ENCODE measurements at places on chromosomes 1 and 21.
A peak's percentile ranks its signal among the peaks of the same experiment; 100 is the strongest.

DNA sequence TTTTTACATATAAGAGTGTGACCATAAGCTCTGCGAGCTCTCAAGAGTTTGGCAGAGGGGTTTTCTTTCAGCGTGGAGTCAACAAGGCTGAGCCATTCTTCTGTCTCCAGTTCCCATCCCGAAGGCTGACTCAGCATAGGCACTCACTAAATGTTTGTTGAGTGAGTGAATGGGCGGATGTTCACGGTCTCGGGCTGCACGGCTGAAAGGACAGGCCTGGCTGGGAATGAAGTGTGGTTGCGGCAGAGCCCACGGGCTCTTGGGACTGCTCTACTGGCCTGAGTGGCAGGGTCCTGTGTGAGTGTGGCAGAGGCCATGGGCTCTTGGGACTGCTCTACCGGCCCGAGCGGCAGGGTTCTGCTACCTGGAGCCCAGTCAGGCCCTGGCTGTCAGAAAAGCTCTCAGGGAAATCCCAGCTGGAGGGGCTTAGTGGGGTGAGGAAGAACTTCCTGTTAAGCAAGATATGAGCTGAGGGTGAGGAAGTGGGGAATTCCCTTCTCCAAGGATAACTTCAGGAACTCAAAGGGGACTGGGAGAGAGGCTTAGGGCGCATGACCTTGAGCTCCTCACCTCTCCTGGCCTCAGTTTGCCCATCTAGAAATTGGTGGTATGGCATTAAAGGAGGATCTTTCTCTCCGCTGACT is 56.6 kb upstream of the C1orf174 start:
- H3K4me1 ChIP-seq = peaks cover 68% of the 10 kb centered on the region
- H3K27me3 ChIP-seq = peaks cover 18% of the 10 kb centered on the region
- no peak for DNase-seq
- H3K4me3 ChIP-seq = no peak overlapping the region

DNA sequence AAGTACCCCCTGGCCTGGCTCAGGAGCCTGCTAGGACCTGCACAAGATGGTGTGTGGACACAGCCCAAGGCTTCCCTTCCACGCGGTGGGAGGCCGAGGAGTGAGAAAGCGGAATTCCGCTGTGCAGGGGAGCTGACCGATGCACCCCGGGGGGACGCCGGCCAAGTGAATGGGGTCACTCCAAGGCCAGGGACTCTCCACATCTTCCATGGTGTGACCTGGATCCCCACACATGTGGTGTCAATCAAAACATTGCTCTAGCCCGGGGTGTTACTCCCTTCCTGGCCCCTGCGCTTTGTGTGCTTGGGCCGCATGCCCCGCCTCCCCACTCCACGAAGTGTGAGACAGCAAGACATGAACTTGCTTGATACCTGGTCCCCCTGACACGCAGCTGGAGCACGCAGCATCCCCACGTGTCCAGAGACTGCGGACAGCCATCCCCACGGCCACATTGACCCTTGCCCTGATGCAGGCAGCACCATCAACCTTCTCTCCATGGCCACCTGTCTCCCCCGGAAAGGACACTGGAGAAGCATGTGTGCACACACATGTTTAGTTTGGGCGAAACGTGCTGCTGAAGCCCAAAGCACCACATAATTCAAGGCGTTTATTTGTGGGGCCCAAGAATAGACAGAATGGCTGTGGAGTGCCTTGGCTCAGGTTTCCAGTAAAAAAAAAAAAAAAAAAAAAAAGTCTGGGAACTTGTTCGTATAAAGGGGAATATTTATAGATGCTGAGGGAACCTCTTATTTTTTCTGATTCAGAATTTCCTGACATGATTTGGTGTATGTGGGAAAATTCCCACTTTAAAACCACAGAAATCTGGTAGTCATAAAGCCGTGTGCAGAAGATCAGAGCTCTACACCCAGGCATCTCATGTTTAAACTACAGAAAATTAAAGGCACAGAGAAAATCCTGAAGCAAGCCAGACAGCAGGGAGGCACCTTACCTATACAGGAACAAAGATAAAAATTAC is 171.7 kb downstream of the HUNK start:
- H3K4me3 ChIP-seq = no peak overlapping the region
- no peak for DNase-seq
- H3K4me1 ChIP-seq = peaks cover 33% of the 10 kb centered on the region
- H3K27ac ChIP-seq = peak overlapping the region; percentile 70
- peaks cover 4% of the 10 kb centered on the region for H3K27me3 ChIP-seq

DNA sequence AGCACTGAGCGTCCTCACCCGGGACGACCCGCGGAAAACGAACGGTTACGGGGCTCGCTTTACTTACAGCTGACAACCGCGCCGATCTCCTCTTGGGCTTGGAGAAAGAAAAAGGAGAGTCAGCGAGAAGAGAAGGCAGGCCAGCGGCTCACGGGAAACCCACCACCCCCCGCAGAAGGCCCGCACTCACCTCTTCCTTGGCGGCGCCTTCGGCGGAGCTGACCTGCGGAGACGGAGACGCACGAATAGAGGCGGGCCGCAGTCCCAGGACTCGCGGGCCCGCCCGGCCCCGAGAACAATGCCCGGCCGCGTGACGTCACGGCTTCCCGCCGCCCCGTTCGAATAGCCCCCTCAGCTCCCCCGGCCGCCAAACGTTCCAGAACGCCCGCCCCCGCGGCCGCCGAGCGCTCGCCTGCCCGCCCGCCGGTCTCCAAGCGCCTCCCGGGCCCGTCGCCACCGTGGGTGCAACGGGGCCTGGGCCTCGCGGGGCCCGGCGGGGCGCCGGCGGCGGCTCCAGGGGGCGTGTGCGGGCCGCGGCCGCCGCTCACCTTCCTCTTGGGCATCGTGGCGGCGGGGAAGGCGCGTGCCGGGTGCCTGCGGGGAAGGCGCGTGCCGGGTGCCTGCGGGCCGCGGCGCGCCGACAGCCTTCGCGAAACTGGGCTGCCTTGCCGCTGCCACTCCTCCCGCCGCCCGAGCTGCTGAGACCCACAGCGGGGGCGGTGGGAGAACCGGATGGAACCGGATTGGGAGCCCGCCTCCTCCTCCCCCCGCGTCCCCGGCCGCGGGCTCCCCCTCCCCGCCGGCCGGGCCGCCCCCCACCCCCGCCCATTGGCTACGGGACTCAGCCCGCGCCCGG is at the start of gene HMGN1:
TSS of gene HMGN1 (minus strand) at position 734 of the 856 bp plus-strand sequence. CDS start at position 563, 171 bp downstream.
- DNase-seq = peak; percentile 88
- peaks cover 40% of the 10 kb centered on the region for H3K36me3 ChIP-seq
- H3K4me1 ChIP-seq = peaks cover 47% of the 10 kb centered on the region
- H3K27ac ChIP-seq = peak within 1 kb of the TSS; percentile 98

- H3K4me1 ChIP-seq = peaks cover 7% of the 10 kb centered on the region
- no peak overlapping the region for H3K27ac ChIP-seq
- H3K4me3 ChIP-seq = no peak overlapping the region
- H3K27me3 ChIP-seq = peaks cover 10% of the 10 kb centered on the region
Observed at GRCh38 chr1:58264462-58264861, 282.1 kb downstream of the OMA1 start.

DNA sequence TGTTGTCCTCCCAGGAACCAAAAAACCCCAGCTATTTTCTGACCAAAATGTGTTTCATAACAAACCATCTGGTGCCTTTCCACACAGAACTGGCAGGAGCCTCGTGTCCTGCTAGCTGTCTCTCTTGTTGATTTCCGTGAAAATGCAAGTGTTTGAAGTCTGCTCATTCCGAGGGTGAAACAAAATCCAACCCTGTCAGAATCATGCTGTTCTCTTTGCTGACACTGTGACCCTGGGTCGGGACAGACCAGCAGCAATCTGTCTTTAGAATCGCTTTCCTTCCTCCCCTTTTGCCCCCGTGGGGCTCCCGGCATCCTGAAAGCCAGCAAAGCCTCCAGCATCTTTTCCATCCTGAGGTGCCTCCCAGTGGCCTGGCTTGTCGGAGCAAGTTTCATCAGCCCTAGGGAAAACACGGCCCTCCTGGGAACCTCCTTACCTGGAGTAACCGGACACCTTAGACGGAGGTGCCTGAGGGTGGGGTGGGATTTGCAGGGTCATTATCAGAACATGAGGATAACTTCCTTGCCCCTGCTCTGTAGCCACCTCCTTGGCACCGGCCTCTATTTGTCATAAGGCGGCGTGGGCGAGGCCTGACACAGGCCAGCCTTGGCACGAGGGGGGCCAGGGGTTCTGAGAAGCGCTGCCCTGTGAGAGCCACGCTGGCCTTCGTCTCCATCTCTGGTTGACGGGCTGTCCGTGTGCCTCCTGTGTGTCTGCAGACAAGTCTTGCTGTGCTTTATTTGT is 24.9 kb downstream of the LDLRAP1 start:
- H3K27ac ChIP-seq = peak overlapping the region; percentile 93
- H3K4me3 ChIP-seq = peak overlapping the region; percentile 73
- DNase-seq = peak; percentile 40

GRCh38 chr1:50214717-50215116 is 106.0 kb downstream of the ELAVL4 start:
- no peak overlapping the region for H3K27ac ChIP-seq
- DNase-seq = no peak
- H3K27me3 ChIP-seq = peaks cover 2% of the 10 kb centered on the region
- H3K4me3 ChIP-seq = no peak overlapping the region
- no peaks in the 10 kb centered on the region for H3K36me3 ChIP-seq

DNA sequence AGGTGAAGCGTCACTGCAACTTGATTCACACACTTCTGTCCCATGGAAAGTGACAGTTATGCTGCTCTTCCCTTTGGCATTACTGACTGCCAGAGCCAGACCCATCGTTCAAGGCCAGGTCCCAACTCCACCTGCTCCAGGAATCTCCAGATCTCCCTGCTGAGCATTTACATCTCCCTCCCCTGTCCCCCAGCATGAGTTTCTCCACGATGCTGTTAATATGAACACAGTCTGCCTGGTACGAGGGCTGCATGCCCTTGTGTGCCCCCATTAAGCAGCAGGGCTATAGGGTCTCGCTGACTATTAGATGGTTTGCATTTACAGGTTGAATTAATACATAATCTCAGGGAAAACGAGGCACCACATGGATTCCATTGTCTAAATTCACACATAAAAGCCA is 4.3 kb downstream of the F3 start:
- no peak overlapping the region for H3K4me3 ChIP-seq
- H3K36me3 ChIP-seq = peaks cover 53% of the 10 kb centered on the region
- H3K4me1 ChIP-seq = peaks cover 38% of the 10 kb centered on the region
- no peak for DNase-seq

- H3K27ac ChIP-seq = no peak within 1 kb of the TSS
- DNase-seq = peak; percentile 92
- no peaks in the 10 kb centered on the region for H3K36me3 ChIP-seq
- peak within 1 kb of the TSS; percentile 84 for H3K4me3 ChIP-seq
- H3K4me1 ChIP-seq = peaks cover 51% of the 10 kb centered on the region
Observed at GRCh38 chr1:155050560-155051341, at the start of gene ADAM15. ADAM15 (plus strand) TSS chr1:155051316; CDS start chr1:155051387, 71 bp downstream.

GRCh38 chr1:53060579-53060978 is 1.4 kb upstream of the PODN start:
- peak overlapping the region; percentile 42 for H3K4me3 ChIP-seq
- no peaks in the 10 kb centered on the region for H3K36me3 ChIP-seq
- no peak for DNase-seq
- peaks cover 12% of the 10 kb centered on the region for H3K4me1 ChIP-seq

DNA sequence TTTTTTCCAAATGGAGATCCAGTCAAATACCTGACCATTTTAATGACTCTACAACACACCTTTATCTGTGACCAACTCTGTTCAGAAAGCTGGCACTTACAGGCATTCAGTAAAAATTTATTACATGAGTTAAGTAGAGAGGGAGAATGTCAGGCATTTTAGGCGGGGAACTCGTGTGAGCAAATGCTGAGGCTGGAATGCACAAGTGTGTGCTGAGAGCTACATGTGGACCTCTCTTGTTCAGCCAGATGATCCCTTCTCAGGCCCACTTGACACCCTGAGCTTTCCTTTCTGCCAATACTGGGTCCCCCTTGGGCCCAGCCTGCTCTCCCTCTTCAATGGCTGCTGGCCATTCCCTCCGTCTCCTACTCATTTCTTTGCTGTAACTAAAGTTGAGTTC is 11.7 kb downstream of the PPIH start:
- DNase-seq = no peak
- no peak overlapping the region for H3K4me3 ChIP-seq
- no peaks in the 10 kb centered on the region for H3K27me3 ChIP-seq
- H3K36me3 ChIP-seq = peaks cover 65% of the 10 kb centered on the region

DNA sequence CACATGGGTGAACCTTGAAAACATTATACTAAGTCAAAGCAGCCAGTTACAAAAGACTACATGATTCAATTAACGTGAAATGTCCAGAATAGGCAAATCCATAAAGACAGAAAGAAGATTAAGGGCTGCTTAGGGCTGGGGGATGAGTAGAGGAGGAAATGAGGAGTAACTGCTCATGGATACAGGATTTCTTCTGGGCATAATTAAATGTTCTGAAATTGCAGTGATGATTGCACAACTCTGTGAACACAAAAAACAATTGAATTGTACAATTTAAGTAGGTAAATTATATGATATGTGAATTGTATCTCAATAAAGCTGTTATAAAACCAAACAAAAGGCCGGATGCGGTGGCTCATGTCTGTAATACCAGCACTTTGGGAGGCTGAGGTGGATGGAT is 52.2 kb downstream of the RERE start:
- H3K36me3 ChIP-seq = peaks cover 59% of the 10 kb centered on the region
- no peak for DNase-seq
- H3K27ac ChIP-seq = peak overlapping the region; percentile 85
- H3K4me3 ChIP-seq = no peak overlapping the region

DNA sequence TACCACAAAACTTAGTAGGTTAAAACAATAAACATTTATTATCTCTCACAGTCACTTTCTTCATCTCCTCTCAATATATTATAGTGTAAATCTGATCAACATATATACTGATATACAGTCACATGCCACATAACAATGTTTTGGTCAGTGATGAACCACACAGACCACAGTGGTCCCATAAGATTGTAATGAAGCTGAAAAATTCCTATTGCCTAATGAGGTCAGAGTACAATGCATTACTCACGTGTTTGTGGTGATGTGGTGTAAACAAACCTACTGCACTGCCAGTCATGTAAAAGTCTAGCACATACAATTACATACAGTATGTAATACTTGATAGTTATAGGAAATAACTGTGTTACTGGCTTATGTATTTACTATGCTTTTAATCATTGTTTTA is 30.1 kb downstream of the OLFML3 start:
- no peak for DNase-seq
- peak overlapping the region; percentile 20 for H3K27ac ChIP-seq
- H3K27me3 ChIP-seq = no peaks in the 10 kb centered on the region
- H3K4me1 ChIP-seq = peaks cover 17% of the 10 kb centered on the region
- peaks cover 11% of the 10 kb centered on the region for H3K36me3 ChIP-seq

DNA sequence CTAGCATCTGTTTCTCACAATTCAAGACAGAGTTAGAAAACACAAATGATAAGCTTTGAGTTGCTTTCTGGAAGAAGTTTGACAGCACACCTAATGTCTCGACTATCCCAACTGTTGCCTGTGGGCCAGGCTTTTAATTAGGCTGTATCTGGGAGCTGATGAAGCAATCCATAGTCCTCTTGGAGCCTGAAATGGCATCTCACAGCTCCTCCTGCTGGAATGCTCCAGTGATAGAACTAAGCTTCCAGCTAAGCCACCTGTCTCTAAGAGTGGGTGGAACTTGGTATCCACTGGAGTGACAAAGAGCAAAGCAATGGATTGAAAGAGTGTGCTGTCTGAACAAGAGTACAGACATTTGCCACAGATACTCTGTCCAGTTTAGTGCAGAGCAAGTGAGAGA is 605.3 kb upstream of the NR5A2 start:
- no peaks in the 10 kb centered on the region for H3K27me3 ChIP-seq
- no peak for DNase-seq
- H3K4me1 ChIP-seq = no peaks in the 10 kb centered on the region
- no peak overlapping the region for H3K27ac ChIP-seq
- H3K4me3 ChIP-seq = no peak overlapping the region

- no peak overlapping the region for H3K4me3 ChIP-seq
- H3K4me1 ChIP-seq = peaks cover 19% of the 10 kb centered on the region
- DNase-seq = no peak
- H3K36me3 ChIP-seq = no peaks in the 10 kb centered on the region
Observed at GRCh38 chr1:221439008-221439746, 302.7 kb downstream of the DUSP10 start.

Measured in nephron progenitor cell (in vitro differentiated cells).